ENCODE measurements at places on chromosomes 3 and 15.

- no peak for DNase-seq
These were observed 81.5 kb upstream of the RASGRF1 start for GRCh38 chr15:79172032-79172481.

GRCh38 chr3:31331278-31331677 lies 201.4 kb upstream of the STT3B start:
- DNase-seq, result no peak

DNA sequence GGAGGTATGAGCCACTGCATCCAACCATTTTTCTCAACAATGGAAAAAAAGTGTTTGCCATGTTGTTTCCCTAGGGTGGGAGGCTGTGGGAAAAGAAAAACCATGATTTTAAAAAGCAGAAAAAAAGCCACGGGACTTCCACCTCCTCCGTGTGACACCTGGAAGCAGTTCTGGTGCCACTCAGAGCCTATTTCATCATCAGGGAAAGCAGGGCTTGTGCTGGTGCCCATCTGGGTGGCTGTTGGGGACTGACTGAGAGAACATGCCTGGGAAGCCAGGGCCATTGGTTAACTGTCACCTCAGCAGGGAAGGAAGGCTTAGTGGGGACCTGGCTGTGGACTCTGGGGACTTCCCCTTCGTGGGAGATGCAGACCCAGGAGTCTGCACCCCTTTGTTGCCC lies 7.3 kb downstream of the RNU5B-1 start:
- no peak for DNase-seq

DNA sequence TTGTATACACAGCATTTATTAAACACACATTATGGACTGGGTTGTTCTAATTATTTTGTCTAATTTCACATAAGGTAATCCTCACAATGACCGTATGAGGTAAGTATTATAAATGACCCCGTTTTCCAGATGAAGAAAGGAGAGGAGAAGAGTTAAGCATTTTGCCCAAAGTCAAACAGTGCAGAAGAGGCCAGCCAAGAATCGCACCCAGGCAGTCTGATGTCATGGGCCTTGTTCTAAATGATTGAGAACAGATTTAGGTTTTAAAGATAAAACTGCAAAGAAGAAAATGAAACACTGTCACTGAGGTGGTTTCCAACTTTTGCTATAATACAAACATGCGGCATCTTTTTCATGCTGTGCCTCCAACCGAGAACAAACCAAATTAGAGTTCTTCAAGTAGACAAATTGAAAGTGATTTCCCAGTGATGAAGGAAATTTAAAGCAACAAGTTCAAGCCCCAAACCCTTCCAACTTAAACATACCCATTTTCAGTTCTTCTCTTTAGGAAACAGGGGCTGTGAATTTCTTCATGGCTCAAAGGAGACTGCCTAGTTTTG lies 155.3 kb downstream of the THRB start:
- DNase-seq, result no peak

GRCh38 chr3:125076464-125076863 lies 20.7 kb upstream of the HEG1 start:
- DNase-seq, result no peak

DNA sequence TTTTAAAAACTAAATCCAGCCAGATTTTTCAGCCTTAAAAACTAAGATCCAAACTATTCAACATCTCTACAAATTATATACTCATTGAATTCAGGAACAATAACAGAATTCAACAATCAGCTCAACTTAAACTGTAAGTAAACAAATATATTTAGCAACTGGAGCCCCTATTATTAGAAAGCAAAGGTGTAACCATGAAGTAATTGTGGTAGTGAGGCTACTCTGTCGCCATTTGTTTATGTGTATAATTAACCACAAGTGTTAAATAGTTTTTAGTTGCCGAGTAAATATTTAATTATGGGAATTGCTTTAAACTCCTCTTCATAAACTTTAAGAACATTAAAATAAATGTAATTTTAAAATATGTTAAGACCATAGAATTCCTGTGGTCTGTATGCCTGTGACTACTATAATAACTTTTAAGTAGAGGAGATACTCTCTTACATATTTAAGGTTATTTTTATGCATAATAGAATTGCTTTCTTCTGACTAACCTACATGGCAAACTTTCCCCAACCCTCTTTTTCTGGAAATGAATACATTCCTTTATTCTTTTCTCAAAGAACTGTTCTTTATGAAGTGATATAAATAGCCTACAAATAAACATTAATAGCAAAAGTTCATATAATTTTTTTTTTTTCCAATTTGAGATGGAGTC lies 51.2 kb downstream of the MFN1 start:
- no peak for DNase-seq

DNA sequence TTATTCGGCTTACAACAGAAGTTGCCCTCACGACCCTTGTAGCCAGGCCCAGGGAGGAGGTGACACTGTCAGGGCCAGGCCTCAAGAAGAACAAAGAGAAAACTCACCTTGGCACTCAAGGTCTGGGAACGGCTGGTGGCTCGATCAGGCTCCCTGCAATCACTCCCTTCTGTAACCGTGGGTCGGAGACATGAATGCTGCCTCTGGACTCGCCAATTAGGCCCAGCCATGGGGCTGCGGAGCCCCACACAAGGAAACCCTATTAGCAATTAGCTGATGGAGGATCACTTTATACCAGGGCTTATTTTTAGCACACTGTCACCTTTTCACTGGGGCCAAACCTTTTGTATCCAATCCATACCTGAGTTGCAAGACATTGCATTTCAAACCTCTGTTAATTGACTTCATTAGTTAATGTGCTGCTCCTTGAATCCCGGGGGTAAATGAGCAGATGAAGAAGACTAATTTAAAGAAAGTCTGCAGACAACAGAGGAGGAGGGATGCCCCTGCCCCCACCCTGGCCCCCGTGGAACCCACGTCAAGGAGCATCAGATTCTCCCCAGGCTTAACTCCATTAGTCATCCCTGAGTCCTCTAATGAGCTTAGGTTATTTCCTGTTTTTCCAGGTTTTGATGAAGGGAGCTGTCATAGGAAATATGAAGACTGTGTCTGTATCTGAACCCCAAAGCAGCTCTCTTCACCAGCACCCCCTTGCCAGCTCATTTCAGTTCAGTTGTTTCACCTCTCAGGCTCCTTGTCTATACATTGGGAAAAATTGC lies 255.3 kb downstream of the RORA start:
- no peak for DNase-seq

GRCh38 chr3:37492977-37493471 lies 318.6 kb upstream of the LRRFIP2 start:
- DNase-seq, result no peak

DNA sequence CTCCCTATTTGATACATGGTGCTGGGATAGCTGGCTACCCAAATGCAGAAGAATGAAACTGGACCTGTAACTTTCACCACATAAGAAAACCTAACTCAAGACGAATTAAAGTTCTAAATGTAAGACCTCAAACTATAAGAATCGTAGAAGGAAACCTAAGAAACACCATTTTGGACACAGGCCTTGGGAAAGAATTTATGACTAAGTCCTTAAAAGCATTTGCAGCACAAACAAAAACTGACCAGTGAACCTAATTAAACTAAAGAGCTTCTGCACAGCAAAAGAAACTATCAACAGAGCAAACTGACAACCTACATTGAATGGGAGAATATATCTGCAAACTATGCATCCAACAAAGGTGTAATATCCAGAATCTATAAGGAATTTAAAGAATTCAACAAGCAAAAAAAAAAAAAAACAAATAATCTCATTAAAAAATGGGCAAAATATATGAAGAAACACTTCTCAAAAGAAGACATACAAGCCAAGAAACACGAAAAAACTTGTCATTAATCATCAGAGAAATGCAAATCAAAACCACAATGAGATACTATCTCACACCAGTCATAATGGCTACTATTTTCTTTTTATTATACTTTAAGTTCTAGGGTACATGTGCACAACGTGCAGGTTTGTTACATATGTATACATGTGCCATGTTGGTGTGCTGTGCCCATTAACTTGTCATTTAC lies 37.0 kb downstream of the HDGFL3 start:
- DNase-seq, result no peak

- no peak for DNase-seq
These were observed 11.5 kb upstream of the DNASE1L3 start for GRCh38 chr3:58222161-58222724.

DNA sequence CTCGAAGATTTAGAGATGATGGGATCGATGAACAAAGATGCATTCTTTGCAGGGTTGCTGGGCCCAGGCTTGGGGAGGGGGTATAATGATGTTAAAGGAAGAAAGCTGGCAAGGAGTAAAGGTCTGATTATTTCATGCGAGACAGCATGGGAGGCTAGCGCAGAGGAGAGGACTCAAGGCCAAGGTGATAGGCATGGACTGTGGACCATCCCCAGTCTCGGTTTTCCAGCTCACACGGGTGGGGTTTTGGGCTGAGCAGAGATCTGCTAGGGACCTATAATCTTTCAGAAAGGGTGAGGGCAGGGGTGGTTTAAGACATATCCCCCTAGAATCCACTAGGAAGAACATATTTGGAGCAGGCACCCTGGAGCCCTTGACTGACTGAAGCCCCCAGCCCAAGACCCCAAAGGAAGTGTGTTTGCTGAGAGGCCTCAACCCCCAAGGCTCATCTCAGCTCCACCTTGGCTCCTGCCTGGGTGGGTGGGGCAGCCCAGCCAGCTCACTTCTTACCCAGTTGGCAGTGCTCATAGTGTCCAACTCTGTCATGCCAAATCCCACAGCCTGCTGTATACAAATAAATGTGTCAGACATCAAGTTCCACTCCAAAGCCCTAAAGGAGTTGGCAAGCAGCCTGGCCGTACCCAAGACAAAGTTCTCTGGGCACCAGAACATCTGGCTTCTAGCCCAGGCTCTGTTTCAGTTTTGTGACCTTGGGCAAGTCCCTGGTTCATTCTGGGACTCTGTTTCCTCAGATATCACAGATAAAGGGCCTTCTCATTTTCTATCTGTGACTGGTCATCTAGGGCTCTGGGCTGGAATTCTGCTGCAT lies 17.9 kb downstream of the ACSBG1 start:
- no peak for DNase-seq

- DNase-seq, result no peak
These were observed 98.9 kb upstream of the PDZRN3 start for GRCh38 chr3:73723596-73723995.

DNA sequence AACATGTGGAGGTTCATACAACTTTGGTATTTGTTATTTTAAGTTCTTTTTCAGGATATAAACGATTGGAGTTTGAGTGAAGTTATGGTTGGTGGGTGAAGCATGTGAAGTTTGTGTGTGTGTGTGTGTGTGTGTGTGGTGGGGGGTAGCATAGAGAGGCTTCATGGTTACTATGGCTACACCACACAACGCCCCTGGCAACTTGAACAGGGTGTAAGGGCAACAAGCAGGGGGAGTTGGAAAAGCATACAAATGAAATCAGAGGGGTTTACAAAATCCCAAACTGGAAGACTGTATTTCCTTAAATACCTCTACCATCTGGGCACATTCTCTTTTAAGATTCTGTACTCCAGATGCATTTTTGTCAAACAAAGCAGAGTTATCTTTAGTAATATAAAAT lies 207.5 kb downstream of the SV2B start:
- no peak for DNase-seq

DNA sequence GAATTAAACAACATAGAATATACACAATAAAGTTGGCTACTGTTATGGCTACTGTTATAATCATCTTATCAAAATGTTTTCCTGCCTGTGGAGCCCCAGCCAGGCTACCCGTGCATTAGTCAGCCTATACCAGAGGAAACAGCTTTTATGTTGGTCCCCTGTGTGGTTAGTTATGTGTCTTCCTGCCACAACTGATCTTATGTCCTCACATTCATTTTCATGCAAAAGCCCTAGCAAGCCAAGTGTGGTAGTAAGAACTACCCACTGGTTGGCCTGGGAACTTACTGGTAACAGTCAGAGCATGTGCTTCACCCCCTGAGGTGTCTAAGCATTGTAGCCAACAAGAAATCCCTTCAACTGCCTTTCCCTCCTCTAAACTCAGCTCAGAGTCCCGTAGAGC lies 21.8 kb downstream of the MGLL start:
- no peak for DNase-seq

GRCh38 chr3:194162070-194162678 lies 26.2 kb downstream of the HES1 start:
- DNase-seq, result no peak

- no peak for DNase-seq
These were observed 19.6 kb downstream of the CD86 start for GRCh38 chr3:122074621-122075265.

DNA sequence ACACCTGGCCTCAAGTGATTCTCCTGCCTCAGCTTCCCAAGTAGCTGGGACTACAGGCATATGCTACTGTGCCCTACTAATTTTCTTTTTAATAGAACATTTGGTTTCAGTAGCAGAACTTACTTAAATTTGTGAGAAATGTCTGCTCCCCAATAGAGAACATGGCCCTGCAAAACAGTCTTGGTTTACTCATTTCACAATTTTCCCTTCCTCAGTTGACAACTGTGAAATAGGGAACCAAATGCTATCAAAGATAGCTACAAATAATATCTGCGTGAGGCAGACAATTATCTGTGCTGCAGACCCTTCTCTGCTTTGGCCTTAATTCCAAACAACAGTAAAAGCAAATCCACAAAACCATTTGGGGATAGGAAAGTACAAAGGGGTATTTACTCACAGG lies 22.6 kb downstream of the METTL6 start:
- DNase-seq, result no peak

- DNase-seq, result no peak
These were observed 194.2 kb downstream of the UACA start for GRCh38 chr15:70569091-70569713.

DNA sequence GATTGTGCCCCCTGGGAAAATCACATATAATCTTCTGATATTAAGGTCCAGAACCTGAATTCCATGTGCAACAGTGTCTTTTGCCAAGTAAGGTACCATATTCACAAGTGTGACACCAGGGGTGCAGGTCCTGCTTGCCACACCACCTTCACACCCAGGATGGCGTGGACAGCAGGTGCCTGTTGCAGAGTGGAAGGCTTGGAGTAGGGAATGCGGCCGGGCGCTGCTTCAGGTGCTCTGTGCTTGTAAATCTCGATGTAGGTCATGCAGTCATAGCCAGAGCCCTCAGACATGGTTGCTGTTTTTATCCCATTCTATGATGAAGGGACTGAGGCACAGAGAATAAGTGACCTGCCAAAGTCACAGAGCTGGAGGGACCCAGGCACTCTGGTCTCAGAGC lies 34.5 kb upstream of the GABRG3 start:
- DNase-seq, result no peak

GRCh38 chr15:69565066-69565655 lies 112.5 kb downstream of the RPLP1 start:
- no peak for DNase-seq

- no peak for DNase-seq
These were observed 41.8 kb downstream of the CHCHD6 start for GRCh38 chr3:126745760-126746394.
